Erythroblast (primary cell): ENCODE measurements at places on chromosomes 11 and 22.

GRCh38 chr11:8102965-8103364 lies 22.0 kb downstream of the TUB start:
- DNase-seq, result no peak

DNA sequence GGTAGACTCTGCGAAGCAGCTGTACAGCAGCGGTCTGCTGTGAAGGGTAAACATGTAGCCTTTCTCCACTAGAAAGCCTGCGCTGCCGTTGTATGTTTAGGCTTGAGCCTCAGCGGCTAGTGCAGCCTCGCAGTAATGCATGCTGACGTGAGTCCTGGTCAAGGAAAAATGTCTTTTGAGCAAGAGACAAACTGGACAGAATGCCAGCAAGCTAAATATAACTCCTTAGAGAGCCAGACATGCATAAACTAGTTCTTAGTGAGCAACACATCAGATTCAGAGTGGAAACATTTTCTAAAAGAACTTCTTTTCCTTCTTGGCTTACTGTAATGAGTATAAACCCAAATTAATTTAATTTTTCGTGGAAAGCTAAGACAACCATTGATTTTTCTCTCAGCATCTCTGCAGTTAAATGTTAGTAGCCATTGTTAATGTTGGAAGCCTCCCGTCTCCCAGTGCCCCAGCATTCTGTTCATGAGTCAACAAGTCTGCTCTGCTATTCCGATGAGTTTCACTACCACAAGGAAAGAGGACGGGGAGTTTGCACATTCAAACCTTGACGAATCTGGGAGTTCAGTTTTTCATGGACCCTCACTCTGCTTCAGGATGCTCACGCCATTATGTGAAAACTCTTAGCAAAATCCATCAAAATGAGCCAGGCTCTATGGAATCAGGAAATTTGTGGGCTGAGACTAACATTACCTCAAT lies 51.4 kb downstream of the JAM3 start:
- no peak for DNase-seq

- no peak for DNase-seq
Observed at GRCh38 chr22:46290121-46290842, 6.4 kb upstream of the GTSE1 start.

- DNase-seq, result no peak
Observed at GRCh38 chr22:18119409-18120110, 9.0 kb downstream of the TUBA8 start.
